ENCODE measurements at places on chromosomes 1 and 21. TPM values are rescaled to one million over a fixed set of nuclear protein-coding genes. Genes with fewer than 3 reads are reported as not detected.

MRAP gene
- total RNA-seq = 0.89 TPM

HTR6 gene
- not detected for total RNA-seq

DNA sequence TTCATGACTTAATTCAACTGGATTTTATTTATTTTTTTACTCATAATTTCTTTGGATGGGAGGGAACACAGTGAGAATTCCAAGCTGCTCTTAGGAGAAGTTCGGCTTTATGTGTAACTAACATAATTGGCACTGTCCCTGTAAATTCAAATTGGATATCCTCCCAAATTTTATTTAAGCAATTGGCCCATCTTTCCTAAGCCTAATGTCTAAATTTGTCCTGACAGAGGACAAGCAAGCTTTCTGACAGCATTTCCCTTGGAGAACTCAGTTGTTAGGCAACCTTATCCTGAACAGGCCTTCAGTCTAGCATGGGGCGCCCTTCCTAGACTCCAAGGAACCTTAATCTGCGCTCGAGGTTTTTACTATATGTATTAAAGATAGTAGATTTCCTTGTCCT is 550.3 kb downstream of the NUF2 start:
- no peaks in the 10 kb centered on the region for H3K36me3 ChIP-seq
- no peak for DNase-seq
- H3K4me3 ChIP-seq = no peak overlapping the region
- H3K27me3 ChIP-seq = no peaks in the 10 kb centered on the region
- no peak overlapping the region for H3K27ac ChIP-seq
- H3K4me1 ChIP-seq = peaks cover 22% of the 10 kb centered on the region

DNA sequence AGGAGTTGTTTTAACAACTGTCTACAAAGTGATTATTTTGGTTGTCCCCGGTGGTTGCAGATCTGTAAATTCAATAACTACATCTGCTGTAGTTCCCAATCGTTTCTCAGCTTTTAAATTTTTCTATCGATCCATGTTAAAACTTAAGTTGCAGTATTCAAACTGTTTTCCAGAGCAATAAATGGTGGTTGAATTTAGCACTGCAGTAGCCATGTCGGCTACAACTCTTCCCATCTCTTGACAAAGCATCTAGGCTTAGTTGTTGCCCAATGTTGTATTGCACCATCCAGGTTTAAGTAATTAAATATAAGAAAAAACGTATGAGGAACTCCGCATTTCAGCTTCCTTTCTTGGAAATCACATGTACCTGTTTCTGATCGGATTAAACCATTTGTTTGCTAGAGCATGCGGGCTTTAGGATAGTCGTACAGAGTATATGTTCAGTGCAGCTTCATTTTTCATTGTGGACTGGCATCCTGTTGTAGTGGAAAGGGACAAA is 996 bp downstream of the CNIH4 start:
- peak overlapping the region; percentile 89 for H3K27ac ChIP-seq
- H3K4me1 ChIP-seq = peaks cover 19% of the 10 kb centered on the region

AADACL4 gene
- total RNA-seq = 0.24 TPM

DNA sequence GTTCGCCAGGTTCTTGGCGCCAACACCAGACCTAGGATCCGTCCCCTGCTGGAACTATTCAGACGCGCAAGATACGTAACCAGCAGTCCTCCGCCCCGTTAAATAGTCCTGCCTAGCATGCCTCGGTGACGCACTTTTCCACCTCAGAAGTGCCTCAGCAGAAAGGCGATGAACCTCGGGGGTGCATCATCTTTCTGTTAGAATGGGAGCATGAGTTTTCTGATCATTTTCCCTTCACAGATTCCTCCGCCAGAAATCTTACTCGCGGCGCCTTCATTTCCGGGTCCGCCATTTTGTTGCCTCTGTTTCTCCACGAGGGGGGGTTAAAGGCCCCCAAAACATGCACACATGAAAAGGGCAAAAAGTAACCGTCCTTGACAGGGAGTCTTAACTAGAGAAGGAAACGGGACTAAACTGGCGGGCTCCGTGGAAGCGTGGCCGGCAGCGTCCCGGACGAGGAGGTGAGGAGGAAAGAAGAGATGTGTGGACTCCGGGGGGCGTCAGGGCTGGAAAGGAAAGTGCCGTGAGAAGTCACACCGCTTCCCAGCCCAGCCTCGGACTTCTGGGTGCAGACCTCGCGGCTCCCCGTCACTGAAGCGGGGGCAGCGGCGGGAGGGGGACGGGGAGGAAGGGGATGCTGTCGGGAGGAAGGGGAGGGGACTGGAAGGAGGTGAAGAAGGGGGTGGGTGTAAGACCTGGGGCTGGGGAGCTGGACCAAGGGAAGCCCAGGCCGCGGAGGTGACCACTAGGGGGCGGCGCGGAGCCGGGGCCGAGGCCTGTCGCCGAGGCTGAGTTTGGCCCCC is at the start of gene GABPB2:
TSS of gene GABPB2 (plus strand) at position 288 of the 803 bp plus-strand sequence. CDS start 17,429 bp downstream, outside the sequence.
- H3K4me3 ChIP-seq = peak within 1 kb of the TSS; percentile 96
- no peaks in the 10 kb centered on the region for H3K27me3 ChIP-seq
- peak; percentile 83 for DNase-seq
- H3K27ac ChIP-seq = peak within 1 kb of the TSS; percentile 100
- H3K36me3 ChIP-seq = peaks cover 8% of the 10 kb centered on the region

DNA sequence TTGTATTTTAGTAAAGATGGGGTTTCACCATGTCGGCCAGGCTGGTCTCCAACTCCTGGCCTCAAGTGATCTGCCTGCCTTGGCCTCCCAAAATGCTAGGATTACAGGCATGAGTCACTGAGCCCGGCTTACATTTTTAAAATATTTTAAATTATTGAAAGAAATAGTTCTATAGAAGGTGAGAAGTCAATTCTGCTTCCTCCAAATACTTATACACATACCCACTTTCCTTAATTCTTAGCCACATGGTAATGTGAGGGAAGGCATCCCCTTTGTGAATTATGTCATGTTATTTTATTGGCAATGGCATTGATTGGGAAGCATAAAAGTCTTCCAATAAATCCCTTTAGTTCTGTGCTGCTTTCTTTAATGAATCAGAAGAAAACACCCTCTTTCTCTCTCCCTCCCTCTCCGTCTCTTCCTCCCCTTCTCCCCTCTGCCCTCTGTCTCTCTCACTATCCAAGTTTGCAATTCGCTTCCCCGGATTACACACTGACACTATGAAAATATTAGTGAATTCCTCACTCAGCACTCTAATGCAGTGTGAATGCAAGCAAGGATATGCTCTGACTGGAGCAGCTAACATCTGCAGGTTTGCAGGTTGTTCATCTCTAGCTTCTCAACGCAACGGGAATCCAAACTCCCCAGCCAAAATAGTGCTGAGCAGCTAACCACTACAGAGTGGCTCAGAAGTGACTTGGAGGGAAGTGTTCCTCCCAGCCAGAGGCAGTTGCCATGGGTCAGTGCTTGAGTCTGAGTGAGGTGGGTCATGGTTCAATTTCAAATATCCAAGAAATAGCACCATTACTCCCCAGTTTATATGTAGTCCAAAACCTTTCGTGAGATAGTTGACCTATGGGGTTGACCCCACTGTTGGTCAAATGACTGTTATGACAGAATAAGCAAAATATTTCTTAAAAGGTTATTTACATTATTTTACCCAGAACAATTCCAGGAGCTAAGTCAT is 77.8 kb upstream of the CD55 start:
- H3K4me1 ChIP-seq = peaks cover 11% of the 10 kb centered on the region

DNA sequence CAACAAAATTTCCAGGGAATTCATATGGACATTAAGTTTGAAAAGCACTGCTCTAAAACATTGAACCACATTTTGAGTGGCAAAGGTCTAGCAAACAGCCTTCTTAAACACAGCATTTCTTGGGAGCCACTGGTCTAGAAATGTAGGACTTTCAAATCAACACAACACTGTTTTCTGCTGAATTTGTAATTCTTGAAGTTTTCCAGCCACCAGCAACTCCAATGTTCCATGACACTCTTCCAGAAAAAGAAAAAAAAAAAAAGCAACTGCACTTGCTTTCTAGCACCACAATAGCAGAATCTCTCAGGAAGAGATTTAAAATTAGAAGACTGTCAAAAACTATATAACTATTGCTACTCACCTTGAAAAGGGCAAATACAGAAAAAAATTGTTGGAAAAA is 4.5 kb downstream of the SYDE2 start:
- peak overlapping the region; percentile 54 for H3K27ac ChIP-seq
- H3K27me3 ChIP-seq = no peaks in the 10 kb centered on the region
- peak overlapping the region; percentile 9 for H3K4me3 ChIP-seq
- DNase-seq = no peak
- H3K36me3 ChIP-seq = peaks cover 1% of the 10 kb centered on the region

- H3K4me1 ChIP-seq = peaks cover 12% of the 10 kb centered on the region
- no peak for DNase-seq
- H3K27ac ChIP-seq = no peak overlapping the region
- no peak overlapping the region for H3K4me3 ChIP-seq
- no peaks in the 10 kb centered on the region for H3K27me3 ChIP-seq
- peaks cover 2% of the 10 kb centered on the region for H3K36me3 ChIP-seq
These were observed 49.0 kb downstream of the CCN1 start for GRCh38 chr1:85629532-85629920.

RYR2 gene
- 0.19 TPM for total RNA-seq

LENEP gene
- total RNA-seq = 0.84 TPM

GRCh38 chr1:235047331-235047871 is 81.2 kb downstream of the TOMM20 start:
- no peak for DNase-seq
- no peaks in the 10 kb centered on the region for H3K27me3 ChIP-seq
- H3K36me3 ChIP-seq = no peaks in the 10 kb centered on the region

DNA sequence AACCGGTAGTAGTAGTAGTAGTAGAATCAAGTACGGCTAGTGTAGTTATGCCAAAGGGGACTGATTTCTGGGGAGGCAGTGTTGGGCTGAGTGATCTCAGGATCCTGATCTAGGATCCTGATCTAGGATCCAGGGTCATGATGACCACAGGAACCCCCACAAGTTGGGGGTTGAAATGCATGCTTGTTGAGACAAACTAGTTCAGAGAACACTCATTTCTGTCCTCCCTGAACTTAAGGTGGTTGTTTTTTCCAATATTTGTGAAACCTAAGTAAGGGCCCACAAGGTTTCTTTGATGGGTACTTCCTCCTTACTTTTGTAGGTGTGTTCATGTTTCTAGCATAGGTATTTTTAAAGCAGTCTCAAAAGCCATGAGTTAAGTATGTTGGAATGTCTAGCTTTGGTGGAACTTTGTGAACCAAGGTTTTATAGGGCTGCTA is 33.9 kb upstream of the PDC start:
- no peak overlapping the region for H3K27ac ChIP-seq
- no peak for DNase-seq
- H3K27me3 ChIP-seq = no peaks in the 10 kb centered on the region

C1orf141 gene
- not detected for total RNA-seq

DNA sequence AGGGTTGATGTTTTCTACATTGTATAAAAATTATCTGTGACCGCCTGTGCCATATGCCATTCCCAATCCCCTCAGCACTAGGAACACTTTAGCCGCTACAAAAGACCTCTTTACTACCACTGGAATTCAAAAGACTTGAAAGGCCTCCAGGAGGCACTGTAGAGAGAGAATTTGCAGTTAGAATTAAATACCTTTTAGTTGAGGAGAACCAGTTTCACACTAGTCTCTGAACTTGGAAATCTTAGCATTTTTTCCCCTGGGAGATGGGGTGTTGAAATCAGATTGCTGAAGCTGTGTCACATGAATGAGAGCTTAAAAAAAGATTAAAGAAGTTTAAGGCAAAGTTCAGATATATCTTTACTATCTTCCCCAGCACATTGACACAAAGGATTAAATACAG is 291.0 kb downstream of the ADGRL2 start:
- no peak overlapping the region for H3K4me3 ChIP-seq
- H3K27me3 ChIP-seq = peaks cover 3% of the 10 kb centered on the region

GRCh38 chr1:65525266-65526048 is 105.0 kb downstream of the LEPR start:
- peaks cover 8% of the 10 kb centered on the region for H3K4me1 ChIP-seq
- peaks cover 43% of the 10 kb centered on the region for H3K27me3 ChIP-seq
- peak; percentile 20 for DNase-seq
- peak overlapping the region; percentile 70 for H3K4me3 ChIP-seq
- no peak overlapping the region for H3K27ac ChIP-seq

GRCh38 chr21:44686000-44686781 is 4.2 kb upstream of the KRTAP12-1 start:
- H3K27me3 ChIP-seq = peaks cover 59% of the 10 kb centered on the region
- H3K36me3 ChIP-seq = no peaks in the 10 kb centered on the region
- peaks cover 17% of the 10 kb centered on the region for H3K4me1 ChIP-seq
- no peak for DNase-seq
- peak overlapping the region; percentile 33 for H3K27ac ChIP-seq

DNA sequence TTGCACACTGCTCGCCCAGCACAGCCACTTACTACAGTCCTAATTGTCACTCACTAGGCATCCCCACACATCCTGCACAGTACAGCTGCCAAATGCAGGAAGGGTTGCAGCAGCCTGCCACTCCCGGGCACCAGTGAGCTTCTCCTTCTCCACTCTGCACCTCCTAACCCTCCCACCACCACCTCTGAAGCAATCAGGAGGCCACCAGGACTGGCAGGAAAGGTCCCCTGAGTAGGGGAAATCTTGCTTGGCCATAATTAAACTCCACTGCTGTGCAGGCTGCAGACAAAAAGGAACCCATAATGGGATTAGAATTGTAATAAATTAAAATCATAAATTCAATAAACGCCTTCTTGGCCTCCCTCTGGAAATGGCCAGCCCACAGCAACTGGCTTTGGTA is 31.8 kb downstream of the FBXO2 start:
- H3K4me1 ChIP-seq = no peaks in the 10 kb centered on the region
- no peak for DNase-seq
- H3K27me3 ChIP-seq = peaks cover 2% of the 10 kb centered on the region
- H3K27ac ChIP-seq = no peak overlapping the region

- H3K27me3 ChIP-seq = peaks cover 27% of the 10 kb centered on the region
- no peak overlapping the region for H3K27ac ChIP-seq
- peaks cover 5% of the 10 kb centered on the region for H3K4me1 ChIP-seq
- DNase-seq = no peak
- no peak overlapping the region for H3K4me3 ChIP-seq
These were observed 86.8 kb upstream of the GCLM start for GRCh38 chr1:93995837-93996536.

FALEC gene
- not detected for total RNA-seq

GRCh38 chr1:125118147-125118993 is 3933.6 kb downstream of the SRGAP2C start:
- no peaks in the 10 kb centered on the region for H3K4me1 ChIP-seq
- H3K4me3 ChIP-seq = no peak overlapping the region
- DNase-seq = no peak
- peaks cover 3% of the 10 kb centered on the region for H3K36me3 ChIP-seq

GRCh38 chr1:53652441-53653199 is 86.3 kb downstream of the GLIS1 start:
- no peak for DNase-seq
- no peaks in the 10 kb centered on the region for H3K36me3 ChIP-seq
- peaks cover 4% of the 10 kb centered on the region for H3K4me1 ChIP-seq
- peaks cover 29% of the 10 kb centered on the region for H3K27me3 ChIP-seq
- no peak overlapping the region for H3K27ac ChIP-seq
- H3K4me3 ChIP-seq = no peak overlapping the region

RGS16 gene
- 1.5 TPM for total RNA-seq

FAM177B gene
- total RNA-seq = not detected

DNA sequence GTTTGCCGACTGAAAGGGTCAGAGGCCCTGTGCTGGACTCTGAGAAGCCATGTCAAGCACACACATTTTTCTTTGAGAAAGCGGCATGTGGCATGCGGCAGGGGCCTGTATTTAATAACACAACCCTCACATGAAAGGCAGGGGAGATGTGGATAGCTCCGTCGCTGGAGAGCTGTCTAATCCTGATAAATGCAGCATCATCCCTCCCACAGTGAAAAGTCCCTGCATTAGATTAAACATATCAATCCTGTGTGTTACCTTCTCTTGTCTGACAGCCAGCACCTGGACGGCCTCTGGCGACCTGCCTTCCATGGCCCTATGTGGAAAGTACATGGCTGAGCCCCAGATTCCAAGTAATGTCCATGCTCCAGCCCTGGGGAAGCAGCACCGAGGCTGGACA is 313.0 kb upstream of the AJAP1 start:
- no peak overlapping the region for H3K27ac ChIP-seq
- H3K4me3 ChIP-seq = no peak overlapping the region
- peaks cover under 1% of the 10 kb centered on the region for H3K36me3 ChIP-seq
- no peaks in the 10 kb centered on the region for H3K4me1 ChIP-seq
